Neural progenitor cell (in vitro differentiated cells): ENCODE measurements at places on chromosomes 16 and 17.

- DNase-seq: peak; percentile 30
These were observed at the start of gene SULT1A2 for GRCh38 chr16:28596840-28597691. Gene SULT1A2 (minus strand): TSS chr16:28597050. CDS start chr16:28595930, 1,120 bp downstream.

- no peak for DNase-seq
These were observed 9.3 kb downstream of the SAMD14 start for GRCh38 chr17:50120475-50121253.

GRCh38 chr16:66899945-66900710, 18.6 kb downstream of the CDH16 start:
- DNase-seq: peak; percentile 31

DNA sequence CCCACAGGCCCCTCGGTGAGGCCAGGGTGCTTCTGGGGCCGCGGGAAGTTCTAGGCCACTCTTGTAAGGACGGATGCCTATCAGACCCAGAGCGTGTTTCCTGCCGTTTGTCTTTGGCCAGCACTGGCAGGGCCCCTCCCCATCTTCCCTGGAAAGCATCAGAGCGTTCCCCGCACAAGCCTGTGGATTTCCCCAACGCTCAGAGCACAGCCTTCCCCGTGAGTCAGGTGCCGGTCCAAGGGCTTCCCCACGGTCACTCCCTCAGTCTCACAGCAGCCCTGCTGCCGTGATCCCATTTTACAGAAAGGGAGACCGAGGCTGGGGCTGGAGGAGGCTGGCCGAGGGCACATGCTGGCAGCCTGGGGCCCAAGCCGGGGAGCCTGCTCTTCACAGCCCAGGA, 33.7 kb downstream of the CRISPLD2 start:
- no peak for DNase-seq

DNA sequence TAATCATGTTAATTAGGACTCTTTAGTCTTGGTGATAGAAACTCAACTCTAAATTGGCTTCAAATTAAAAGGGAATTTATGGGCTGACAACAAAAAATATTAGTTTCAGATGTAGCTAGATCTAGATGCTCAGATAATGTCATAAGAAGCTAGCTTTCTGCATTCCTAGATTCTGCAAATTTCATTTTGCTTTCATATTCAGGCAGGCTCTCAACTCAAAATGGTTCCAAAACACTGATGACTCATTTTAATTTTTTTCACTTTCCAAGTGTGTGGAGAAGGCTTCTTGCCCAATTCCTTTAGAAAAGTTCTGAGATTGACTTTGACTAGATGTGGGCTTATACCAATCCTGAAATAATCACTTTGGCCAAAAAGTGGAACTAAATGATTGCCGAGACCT, 236.7 kb upstream of the GOT2 start:
- no peak for DNase-seq

GRCh38 chr17:16877099-16877498, 94.8 kb downstream of the TNFRSF13B start:
- no peak for DNase-seq

DNA sequence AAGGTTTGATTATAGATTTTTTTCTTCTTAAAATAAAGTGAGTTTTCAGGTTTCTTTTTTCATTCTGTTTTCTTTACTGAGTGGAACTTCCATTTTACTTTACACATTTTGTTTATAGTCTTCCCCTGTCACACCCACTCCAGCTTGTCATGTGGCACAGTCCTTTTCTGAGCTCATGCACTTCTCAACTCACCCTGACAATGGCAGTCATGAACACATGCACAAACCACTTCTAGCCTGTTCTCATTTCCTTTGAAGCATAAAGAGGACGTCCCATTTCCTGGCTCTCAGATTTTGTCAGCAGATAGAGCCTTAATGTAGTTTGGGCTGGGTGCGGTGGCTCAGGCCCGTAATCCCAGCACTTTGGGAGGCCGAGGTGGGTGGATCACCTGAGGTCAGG, 168.0 kb downstream of the AHSP start:
- DNase-seq: no peak

GRCh38 chr16:71338193-71338592, 20.3 kb upstream of the CALB2 start:
- no peak for DNase-seq

- no peak for DNase-seq
These were observed 14.6 kb upstream of the DHRS13 start for GRCh38 chr17:28917465-28917864.

DNA sequence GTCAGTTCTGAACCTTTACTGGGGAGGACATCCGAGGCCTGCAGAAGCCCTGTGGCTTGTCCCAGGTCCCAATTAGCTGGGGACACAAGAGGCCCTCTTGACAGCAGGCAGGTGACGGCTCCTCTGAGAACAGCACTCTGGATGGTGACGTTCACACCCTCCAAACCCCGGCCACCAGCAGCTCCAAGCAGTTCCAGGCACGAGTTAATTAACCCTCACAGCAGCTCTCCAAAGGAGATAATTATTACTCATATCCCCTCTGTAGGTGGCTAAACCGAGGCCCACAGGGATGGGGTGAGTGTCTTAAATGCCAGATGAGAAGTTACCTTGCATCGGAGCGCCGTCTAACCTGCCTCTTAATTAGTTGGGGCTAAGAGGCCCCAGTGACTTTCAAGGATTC, 168.9 kb upstream of the CIBAR2 start:
- no peak for DNase-seq

GRCh38 chr16:31487071-31487719, 4.3 kb downstream of the SLC5A2 start:
- peak; percentile 23 for DNase-seq

GRCh38 chr16:84086341-84086740, 30.4 kb downstream of the MBTPS1 start:
- no peak for DNase-seq

DNA sequence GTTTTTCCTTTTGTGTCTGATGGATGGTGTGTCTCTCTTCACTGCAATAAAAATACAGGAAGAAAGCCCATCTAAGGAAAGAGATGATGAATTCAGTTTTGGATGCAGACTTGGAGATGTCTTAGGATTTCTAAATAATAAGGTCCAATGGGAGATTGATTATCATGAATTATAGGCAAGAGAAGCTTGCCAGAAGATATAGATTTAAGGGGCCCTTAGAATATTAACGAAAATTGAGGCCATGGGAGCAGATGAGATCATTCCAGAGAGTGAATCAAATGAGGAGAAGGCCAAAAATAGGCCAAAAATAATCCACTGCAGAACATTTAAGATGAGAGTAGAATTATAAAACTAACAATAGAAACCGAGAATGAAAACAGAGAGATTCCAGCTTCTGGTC, 63.1 kb downstream of the KCNJ2 start:
- DNase-seq: no peak

DNA sequence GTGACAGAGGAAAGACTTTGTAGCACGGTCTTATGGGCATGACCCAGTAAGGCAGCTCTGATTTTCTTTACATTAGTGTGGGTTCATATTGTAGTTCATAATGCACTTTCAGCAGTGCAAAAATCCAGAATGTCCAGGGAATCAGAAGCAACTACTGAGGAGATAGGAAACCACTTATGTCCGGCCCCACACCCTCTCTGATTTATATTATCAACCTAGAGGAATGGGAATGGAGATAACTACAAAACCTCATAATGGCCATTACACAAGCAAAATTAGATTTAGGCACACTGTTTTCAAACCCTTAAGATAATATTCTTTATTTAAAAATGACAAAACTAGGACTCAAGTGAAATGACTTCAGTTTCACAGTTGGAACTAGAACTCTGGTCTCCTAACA, 7.9 kb downstream of the MAP2K4 start:
- no peak for DNase-seq
